NCI-H526 (cell line): ENCODE measurements at places on chromosomes 13 and 19.

GRCh38 chr19:31356587-31357314 is 7.5 kb upstream of the TSHZ3 start:
- peak; percentile 84 for DNase-seq

GRCh38 chr13:65605396-65605795 is 1624.7 kb downstream of the PCDH9 start:
- no peak for DNase-seq

- no peak for DNase-seq
Observed at GRCh38 chr19:50717891-50718254, 1.7 kb downstream of the SHANK1 start.

DNA sequence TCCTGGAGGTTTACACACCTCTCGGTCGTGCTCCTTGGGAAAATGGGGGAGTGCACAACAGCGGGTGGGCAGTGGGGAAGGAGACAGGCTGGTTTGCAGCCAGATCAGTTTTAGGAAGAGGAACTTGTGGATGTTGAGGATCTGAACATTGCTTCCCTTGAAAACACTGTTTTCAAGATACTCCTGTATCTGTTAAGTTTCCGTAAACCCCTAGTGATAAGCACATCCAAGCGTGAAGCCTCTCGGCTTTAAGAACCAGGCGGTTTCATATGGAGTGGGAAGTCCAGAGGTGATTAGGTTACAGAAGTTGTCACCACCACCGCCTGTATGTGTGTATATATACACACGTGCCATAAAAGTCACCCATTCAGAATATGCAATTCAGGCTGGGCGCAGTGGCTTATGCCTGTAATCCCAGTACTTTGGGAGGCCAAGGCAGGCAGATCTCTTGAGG is 47.4 kb downstream of the SIPA1L3 start:
- DNase-seq = no peak

DNA sequence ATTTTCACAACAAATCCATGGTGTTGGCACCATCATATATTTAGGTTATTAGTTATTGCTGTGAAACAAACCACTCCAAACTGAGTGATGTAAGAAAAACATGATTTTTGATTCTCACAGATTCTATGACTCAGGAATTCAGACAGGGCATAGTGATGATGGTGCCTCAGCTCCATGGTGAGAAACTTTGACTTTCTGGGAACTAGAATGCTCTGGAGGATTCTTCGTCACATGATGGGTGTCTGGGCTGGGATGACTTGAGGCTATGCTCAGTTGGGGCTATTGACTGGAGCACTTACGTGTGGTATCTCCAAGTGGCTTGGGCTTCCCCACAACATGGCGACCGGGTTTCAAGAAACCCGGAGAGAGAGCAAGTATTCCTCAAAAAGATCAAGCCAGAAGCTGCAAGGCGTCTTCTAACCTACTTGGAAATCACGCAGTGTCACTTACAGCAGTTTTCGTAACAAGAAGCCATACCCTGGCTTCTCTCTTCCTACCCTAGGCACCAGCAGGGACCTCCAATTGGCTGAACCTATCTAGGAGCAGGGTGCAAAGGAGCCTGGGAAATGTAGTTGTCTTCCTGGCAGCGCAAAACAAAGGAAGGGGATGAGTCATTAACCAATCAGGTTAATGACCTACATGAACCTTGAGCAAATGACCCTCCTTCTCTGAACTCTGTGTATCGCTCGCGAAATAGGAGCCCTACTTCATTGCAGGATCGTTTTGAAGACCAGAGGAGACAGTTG is 22.4 kb downstream of the VAV1 start:
- no peak for DNase-seq

- no peak for DNase-seq
Observed at GRCh38 chr13:70905035-70905434, 796.8 kb upstream of the KLHL1 start.

- peak; percentile 50 for DNase-seq
Observed at GRCh38 chr19:47296036-47296435, 13.6 kb upstream of the C5AR1 start.

- DNase-seq = peak; percentile 64
Observed at GRCh38 chr13:36154567-36155291, 23.5 kb upstream of the DCLK1 start.

DNA sequence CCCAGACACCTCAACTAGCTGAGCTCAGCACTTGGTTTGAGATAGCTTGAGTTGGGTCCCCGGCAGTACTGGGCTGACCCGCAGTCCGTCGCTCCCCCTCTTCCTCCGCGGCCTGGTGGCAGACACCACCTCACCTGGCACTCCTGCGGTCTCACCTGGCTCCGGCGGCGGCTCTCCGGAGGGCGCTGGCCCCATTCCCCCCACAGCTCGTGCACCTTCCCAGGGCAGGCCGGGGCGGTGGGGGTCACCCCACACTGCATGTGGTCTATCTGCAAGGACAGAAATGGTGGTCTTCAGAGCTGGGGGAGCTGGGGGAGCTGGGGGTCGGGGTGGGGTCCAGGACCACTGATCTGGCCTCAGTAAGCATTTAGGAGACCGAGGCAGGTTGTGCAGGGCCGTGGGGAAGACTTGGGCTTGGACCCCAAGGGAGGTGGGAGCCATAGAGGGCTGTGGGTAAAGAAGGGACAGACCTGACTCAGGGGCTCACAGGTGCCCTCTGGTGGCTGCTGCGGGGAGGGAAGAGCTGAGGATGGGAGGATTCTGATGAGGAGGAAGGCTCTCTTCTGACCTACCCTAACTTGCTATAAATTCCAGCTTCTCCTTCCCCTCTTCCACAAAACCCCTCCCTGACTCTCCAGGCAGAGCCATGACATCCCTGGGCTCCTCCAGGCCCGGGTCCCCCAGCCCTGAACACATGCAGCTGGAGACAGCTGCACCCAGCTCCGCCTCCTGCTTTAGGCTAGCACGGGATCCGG is 6.7 kb upstream of the PLIN4 start:
- DNase-seq = peak; percentile 25

DNA sequence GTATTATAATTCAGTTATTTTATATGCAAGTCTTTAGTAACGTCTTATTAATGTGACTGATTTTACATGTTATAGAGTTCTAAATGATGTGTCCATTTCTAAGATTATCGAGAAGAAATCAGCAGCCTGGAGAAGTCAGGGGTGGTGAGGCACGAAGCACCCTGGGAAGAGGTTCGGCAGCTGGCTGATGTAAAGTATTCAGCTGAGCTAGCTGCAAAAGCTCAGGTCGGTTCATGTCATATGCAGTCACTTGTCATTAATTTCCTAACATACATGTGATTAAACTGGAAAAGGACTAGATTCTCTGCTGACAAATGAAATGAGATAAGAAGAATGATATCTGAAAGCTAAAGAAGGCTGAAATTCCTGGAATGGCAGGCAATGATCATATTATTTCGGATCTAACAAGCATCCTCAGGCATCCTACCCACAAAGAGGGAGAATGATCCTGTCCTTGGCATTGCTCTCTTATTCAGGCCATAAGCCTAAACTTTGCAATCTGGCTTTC is 383.0 kb upstream of the SLITRK1 start:
- no peak for DNase-seq

GRCh38 chr19:3145909-3146676 is 10.3 kb downstream of the GNA15 start:
- no peak for DNase-seq

DNA sequence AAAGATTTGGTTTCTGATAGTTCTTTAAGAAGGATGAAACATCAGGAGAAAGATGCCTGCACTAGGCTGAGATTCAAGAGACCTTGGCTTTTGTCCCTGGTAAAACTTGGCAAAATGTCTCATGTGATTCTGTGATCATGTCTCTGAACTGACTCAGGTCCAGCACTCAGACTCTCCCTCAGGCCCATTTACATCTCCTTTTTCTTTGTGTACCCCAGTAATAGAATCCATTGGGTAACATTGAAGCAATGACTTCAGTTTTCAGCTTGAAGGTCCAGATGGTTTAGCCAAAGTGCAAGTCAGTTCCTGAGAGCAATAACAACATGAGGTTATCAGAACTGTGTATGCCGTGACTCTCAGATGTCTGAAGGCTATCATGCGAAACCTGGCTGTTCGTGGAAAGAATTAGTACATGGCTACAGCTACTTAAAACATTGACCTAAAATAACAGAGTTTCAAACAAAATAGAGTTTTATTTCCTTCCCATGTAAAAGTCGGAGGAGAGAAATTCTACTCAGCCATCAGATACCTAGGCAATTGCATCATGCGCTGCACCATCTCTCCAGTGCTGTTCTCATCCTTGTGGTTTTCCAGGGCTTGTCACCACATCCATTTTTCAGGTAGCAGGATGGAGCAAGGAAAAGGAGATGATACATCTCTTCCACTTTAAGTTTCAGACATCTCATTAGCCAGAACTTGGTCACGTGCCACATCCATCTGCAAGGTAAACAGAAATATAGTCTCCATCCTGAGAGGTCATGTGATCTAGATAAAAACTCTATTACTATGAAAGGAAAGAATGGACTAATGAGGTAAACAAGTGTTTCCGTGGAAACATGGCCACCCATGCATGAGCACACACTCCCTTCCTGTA is 117.3 kb downstream of the POSTN start:
- DNase-seq = no peak

GRCh38 chr13:26664286-26664685 is 96.3 kb downstream of the GPR12 start:
- DNase-seq = no peak

GRCh38 chr19:7743425-7743841 is 3.9 kb downstream of the CD209 start:
- DNase-seq = no peak

GRCh38 chr19:50553134-50553703 is 15.0 kb downstream of the LRRC4B start:
- no peak for DNase-seq

GRCh38 chr13:31022928-31023530 is 90.6 kb downstream of the TEX26 start:
- no peak for DNase-seq

DNA sequence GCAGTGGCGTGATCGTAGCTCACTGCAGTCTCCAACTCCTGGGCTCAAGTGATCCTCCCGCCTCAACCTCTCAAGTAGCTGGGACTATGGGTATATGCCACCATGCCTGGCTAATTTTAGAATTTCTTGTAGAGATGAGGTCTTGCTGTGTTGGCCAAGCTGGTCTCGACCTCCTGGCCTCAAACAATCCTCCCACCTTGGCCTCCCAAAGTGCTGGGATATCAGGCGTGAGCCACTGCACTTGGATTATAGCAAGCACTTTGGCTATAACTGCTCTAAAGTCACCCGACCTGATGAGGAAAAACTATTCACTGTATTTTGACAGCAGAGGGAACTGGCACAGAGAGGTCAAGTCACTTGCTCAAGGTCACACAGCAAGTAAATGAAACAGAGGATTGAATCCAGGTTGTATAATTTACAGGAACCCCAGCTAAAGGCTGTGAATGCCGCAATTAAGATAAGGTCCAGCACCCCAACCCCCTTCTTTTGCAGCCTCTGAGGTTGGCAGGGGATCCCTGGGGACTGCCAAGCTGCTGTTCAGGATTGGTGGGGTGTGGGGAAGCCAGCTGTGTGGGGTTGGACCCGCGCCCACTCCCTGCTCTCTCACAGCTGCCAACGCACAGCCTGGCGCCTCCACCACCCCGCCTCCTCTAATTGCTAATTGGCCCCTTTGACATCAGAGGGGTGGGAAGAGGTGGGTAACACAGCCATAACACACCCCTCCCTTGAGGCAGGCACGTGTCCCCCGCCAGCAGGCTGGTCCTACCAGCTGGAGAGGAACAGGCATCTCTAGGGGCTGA is 6.0 kb downstream of the TMIGD2 start:
- DNase-seq = peak; percentile 5
